Astrocyte (in vitro differentiated cells and primary cell): ENCODE measurements at places on chromosomes 13 and 19.

GRCh38 chr19:56079609-56080008 is 41.5 kb downstream of the ZNF787 start:
- H3K4me1 ChIP-seq: peaks cover 8% of the 10 kb centered on the region
- H3K4me3 ChIP-seq: no peak overlapping the region
- H3K36me3 ChIP-seq: no peaks in the 10 kb centered on the region

DNA sequence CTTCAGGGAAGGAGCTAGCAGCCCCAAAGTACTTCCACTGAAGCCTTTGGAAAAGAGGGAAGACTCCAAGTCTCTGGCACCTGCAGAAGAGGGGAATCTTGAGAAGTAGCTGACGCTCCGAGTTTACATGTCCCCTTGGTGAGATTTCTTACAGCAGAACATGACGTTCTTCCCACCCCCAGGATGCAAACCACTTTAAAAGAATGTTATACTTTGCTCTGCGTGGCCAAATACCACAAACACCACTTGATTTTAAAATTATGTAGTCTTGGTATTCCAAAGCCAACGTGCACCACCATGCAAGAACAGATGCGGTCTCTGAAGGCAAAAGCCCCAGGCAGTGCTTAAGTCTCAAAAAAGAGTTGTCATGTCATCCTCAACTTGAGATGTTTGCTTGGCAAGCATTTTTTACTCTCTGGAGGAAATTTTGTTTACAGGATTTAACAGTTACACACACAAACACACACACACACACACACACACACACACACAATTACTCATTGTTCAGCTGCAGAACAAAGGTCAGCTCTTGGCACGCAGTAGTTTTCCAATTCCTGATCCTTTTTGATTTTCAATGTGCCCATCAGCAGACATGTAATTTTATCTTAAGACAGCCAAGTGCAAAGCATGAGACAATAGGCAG is 106.1 kb downstream of the RGCC start:
- H3K4me3 ChIP-seq: no peak overlapping the region
- no peaks in the 10 kb centered on the region for H3K27me3 ChIP-seq

DNA sequence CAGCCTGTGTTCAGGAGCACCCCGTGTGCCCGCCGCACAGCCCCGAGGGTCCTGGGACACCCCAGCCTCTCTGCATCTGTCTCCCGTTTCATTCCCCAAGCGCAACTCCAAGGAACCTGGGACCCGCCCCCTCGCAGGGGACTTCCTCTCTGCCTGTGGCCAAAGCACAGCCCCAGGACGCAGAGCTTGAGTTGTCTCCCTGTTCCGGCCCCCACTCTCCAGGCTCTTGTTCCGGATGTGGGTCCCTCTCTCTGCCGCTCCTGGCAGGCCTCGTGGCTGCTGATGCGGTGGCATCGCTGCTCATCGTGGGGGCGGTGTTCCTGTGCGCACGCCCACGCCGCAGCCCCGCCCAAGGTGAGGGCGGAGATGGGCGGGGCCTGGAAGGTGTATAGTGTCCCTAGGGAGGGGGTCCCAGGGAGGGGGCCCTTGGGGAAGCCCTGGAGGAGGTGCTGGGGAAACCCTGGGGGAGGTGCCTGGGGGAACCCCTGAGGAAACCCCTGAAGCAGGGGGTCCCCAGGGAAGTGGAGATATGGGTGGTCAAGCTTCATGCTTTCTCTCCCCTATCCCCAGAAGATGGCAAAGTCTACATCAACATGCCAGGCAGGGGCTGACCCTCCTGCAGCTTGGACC is 1.3 kb downstream of the HCST start:
- no peaks in the 10 kb centered on the region for H3K27me3 ChIP-seq
- H3K27ac ChIP-seq: no peak overlapping the region
- H3K36me3 ChIP-seq: no peaks in the 10 kb centered on the region

DNA sequence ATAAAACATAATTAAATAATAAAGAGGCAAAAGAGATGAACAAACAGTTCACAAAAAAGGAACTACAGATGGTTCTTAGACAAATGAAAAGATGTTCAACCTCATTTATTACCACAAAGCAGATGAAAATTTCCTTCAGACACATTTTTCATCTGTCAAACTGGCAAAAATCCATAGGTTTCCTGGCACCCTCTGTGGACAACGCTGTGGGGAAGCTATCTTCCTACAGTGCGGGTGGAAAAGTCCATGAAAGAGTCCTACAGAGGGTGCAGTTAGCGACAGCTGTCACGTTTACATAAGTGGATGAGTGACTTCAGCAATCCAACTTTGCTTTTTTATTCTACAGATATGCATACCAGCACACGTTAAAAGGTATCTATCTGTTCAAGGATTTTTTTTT is 30.3 kb upstream of the PDCD5 start:
- H3K36me3 ChIP-seq: no peaks in the 10 kb centered on the region
- H3K27me3 ChIP-seq: no peaks in the 10 kb centered on the region
- DNase-seq: no peak
- no peak overlapping the region for H3K27ac ChIP-seq
- H3K4me3 ChIP-seq: no peak overlapping the region

- H3K36me3 ChIP-seq: no peaks in the 10 kb centered on the region
- no peaks in the 10 kb centered on the region for H3K27me3 ChIP-seq
- H3K4me1 ChIP-seq: no peaks in the 10 kb centered on the region
- no peak overlapping the region for H3K4me3 ChIP-seq
- DNase-seq: peak; percentile 38
Measured at GRCh38 chr13:90197722-90198121, 1149.8 kb upstream of the MIR17HG start.
